ENCODE measurements at places on chromosomes 5 and 9. TPM values are rescaled to one million over a fixed set of nuclear protein-coding genes. Genes with fewer than 3 reads are reported as not detected.

- DNase-seq, result no peak
Observed at GRCh38 chr5:6080436-6080835, 297.9 kb downstream of the MED10 start.

DNA sequence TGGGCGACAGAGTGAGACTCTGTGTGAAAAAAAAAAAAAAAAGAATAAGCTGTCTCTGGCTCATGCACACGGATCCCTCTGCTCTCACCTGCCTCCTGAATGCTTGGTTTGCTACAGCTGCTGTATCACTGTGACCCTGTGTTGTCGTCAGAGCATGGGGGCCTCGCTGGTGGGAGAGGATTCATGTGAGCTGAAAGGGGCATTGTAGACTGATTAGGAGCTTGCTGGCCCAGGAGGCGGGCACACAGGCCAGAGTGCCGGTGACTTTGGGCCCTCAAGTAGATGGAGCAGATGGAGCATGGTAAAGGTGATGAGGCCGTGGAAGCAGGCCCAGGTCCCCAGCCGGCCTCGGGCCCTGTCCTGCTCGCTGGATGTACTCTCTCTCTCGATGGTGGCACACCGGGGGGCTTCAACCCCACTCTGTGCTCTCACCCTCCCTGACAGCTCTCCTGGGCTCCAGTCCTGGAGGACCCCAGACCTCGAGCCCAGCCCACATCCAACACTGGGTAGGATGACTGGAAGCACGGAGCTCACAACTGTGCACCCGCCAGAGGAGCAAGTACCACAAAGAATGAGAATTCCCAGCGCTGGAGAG is 7.1 kb downstream of the FLT4 start:
- DNase-seq, result no peak

- no peak for DNase-seq
Observed at GRCh38 chr9:127783111-127784008, 2.5 kb upstream of the CDK9 start.

SLC36A2 gene
- total RNA-seq, result not detected

DNA sequence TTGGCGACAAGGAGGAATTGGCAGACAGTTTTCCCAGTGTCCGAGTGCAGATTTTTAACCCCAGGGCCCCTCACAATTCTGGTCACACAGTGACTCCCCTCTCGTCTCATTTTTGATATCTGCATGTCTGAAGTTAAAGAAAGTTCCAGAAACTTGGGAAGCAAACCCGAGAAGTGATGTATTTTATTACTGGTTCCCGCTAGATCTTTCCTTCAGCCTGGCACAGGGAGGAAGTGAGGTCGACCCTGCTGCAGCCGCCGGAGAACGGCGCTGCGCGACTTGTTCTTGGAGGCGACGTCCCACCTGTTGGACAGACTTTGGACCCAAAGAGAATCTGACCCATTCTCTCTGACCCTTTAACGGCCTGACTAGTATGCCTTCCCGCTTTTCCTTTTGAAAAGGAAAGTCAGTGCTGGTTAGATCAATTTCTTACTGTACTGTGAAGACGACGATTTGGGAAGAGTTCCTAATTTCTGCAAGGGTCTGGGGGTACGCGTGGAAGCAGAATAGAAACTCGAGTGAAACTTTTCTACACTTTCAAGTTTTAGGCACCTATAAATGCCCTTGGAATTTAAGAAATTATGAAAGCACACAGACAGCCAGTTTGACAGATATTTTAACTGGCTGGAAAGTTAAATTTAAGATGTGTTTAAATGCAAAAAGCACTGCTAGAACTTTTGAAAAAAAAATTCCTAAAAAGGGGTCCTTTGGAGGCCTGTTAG is 744 bp downstream of the OTULIN start:
- peak; percentile 71 for DNase-seq

SPACA9 gene
- total RNA-seq, result 1.9 TPM

DNA sequence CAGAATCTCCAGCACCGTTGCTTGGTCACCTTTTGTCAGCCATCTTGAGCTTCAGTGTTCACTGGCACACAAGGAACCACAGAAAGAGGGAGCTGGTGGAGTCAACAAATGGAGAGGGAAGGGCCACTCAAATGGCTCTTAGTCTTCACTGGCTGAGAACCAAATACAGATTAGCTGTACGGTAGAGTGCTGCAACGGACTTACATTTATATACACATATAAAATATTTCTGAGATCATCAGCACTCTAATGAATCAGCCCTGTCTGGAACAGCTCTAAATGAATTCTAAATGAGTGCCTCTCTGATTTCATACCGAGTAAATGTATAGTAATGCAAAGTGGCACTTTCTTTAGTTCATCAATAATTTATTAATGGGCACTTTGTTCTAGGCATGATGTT is 24.8 kb downstream of the KCTD16 start:
- no peak for DNase-seq

LIFR gene
- total RNA-seq, result 83.8 TPM

DNA sequence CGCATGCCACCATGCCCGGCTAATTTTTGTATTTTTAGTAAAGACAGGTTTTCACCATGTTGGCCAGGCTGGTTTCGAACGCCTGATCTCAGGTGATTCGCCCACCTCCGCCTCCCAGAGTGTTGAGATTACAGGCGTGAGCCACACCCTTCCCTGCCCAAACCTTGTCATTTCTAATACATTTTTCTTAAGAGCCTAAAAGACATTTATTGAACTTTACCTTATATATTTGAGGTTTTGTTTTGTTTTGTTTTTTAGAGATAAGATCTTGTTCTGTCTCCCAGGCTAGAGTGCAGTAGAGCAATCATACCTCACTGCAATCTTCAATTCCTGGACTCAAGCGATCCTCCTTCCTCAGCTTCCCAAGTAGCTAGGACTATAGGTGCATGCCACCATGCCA is 39.8 kb upstream of the FANCC start:
- no peak for DNase-seq

CARTPT gene
- 3.3 TPM for total RNA-seq

PTBP3 gene
- 64.5 TPM for total RNA-seq

N4BP3 gene
- total RNA-seq, result 2.3 TPM

ANKDD1B gene
- 4.7 TPM for total RNA-seq

DNA sequence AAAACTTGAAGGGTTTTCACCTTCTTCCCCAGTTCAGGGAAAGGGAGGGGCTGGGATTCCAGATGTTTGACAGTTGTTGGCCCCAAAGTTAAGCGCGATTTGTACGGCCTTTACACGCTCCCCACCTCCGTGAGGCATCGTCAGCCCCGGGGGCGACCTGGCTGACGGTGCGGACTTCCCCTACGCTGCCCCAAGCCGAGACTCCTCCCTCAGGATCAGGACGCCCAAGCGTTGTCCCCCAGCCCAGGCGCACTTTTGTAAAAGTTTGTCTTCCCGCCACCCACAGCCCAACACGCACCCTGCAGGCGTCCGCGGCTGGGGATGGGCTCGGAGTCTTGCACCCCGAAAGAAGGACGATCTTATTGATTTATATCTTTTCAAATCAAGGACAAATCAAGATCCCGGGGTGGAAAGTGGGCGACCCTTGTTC is 713 bp downstream of the MOB3B start:
- DNase-seq, result peak; percentile 83

DNA sequence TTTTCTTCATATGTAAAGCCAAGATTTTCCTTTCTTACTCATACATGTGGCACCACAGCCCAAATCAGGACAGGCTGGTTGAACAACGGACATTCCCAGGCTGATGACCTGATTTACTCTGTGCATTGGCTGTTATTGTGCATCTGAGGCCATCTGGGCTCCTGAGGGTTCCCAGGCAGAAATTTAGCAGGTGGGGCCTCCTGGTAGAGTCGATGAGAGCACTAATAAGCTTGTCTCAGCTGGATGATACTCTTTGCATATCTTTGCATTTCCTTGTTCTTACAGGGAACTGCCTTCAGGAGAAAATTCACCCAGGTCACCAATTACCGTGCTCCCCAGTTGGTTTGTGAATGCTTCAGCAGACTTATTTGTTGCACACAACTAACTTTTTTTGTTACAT is 605.1 kb downstream of the ELAVL2 start:
- no peak for DNase-seq

DNA sequence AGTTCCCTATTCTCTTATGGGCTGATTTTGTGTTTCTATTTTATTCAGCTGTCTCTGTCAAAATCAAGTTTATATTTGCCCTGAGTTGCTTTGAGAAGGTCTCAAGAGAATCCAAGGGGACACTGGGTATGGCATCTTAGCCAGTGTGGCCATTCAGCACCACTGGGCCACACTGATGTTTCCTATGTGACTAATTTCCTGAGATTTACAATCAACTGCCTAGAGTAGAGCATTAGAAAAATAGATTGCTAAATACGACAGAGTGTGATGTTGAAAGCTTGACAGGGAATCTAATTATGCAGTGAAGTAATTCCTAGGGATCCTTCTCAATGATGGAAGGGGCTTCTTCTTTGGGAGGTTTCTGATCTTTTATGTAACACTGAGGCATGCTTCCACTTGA is 141.7 kb downstream of the SV2C start:
- DNase-seq, result no peak

DNA sequence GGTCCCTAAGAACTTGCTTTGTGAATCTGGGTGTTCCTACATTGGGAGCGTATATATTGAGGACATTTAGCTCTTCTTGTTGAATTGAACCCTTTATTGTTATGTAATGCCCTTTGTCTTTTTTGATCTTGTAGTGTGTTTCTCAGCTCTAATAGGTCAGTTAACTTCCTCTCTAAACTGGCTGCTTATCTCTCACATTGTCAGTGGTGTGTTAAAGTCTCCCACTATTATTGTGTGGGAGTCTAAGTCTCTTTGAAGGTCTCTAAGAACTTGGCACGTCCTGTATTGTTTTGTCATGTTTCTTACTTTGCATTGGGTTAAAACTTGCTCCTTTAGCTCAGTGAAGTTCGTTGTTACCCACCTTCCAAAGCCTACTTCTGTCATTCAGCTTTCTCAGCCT is 36.2 kb downstream of the RIC1 start:
- DNase-seq, result no peak

- DNase-seq, result peak; percentile 10
Observed at GRCh38 chr5:64900618-64901017, 131.9 kb downstream of the CWC27 start.

- DNase-seq, result no peak
Observed at GRCh38 chr9:112689161-112689740, 28.7 kb downstream of the INIP start.

- no peak for DNase-seq
Observed at GRCh38 chr5:3958389-3958788, 362.8 kb downstream of the IRX1 start.

CERCAM gene
- total RNA-seq, result 49.2 TPM

GRCh38 chr5:14487897-14488570 is 93.6 kb upstream of the OTULINL start:
- no peak for DNase-seq

GRCh38 chr9:86600291-86600690 is 246.1 kb upstream of the TUT7 start:
- no peak for DNase-seq

- no peak for DNase-seq
Observed at GRCh38 chr9:89753472-89754055, 148.8 kb downstream of the GADD45G start.

- no peak for DNase-seq
Observed at GRCh38 chr5:43981556-43981955, 378.6 kb downstream of the NNT start.

DNA sequence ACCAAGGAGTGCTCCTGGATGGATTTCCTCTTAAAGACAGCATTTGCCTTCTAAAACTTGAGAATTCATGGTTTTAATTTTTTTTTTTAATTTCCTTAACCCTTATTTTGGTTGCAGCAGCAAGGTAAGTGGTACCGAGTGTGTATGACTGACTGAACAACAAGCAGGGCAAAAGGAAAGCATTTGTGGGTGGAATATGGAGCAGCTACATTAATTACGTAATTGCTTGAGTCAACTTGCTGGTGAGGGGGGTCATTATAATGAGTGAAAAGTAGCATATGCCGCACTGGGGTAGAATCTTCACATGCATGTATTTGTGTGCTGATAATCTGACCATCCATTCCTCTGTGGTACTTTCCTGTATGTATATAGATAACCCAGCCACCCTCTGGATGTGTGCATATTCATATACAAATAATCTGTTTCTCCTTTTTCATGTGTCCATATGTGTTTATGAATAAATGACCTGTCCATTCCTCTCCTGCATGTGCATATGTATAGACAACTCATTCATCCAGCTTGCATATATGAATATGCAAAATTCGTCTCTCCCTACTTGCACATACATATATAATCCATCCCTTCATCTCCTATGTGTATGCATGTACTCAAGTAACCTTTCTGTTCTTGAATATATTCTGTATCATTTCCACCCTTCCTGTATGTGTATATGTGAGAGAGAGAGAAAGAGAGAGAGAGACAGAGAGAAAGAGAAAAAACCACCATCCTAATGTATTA is 147.5 kb upstream of the RUSC2 start:
- no peak for DNase-seq

DNA sequence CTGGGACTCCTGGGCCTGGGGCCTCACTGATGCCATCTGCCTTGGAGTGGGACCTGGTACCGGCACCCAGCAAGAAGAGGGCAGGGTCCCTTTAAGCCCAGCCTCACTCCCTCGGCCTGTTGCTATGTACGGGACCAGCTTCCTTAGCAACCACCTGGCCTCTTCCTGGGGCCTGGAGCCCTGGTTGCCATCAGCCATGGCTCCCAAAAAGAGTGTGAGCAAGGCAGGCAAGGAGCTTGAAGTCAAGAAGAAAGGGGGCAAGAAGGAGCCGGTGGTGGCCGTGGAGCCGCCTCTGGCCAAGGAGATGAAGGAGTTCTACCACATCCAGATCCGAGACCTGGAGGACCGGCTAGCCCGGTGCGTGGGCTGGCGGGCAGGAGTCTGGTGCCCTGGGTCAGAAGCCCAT is at the start of gene CFAP157:
Gene CFAP157 (plus strand): TSS at position 153 of the 406 bp plus-strand sequence. CDS start 44 bp downstream, at position 197.
- no peak for DNase-seq

PCDHA1 gene
- total RNA-seq, result 0.04 TPM

DNA sequence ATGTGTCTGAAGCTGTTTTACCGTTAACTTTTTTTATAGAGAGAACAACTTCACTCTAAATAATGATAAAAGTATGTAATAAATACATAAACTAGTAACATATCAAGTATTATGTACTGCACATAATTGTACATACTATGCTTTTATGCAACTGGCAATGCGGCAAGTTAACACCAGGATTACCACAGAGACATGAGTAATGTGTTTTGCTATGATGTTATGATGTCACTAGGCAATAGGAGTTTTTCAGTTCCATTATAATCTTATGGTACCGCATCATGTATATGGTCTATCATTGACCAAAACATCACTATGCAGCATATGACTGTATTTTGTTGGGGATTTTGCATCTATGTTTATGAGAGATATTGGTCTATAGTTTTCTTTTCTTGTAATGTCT is 326.4 kb upstream of the TARS1 start:
- DNase-seq, result no peak

ENDOG gene
- 22.5 TPM for total RNA-seq

- peak; percentile 34 for DNase-seq
Observed at GRCh38 chr9:98097836-98098235, 21.2 kb downstream of the TRIM14 start.

- DNase-seq, result no peak
Observed at GRCh38 chr9:127215268-127216209, 49.0 kb upstream of the GARNL3 start.

DNA sequence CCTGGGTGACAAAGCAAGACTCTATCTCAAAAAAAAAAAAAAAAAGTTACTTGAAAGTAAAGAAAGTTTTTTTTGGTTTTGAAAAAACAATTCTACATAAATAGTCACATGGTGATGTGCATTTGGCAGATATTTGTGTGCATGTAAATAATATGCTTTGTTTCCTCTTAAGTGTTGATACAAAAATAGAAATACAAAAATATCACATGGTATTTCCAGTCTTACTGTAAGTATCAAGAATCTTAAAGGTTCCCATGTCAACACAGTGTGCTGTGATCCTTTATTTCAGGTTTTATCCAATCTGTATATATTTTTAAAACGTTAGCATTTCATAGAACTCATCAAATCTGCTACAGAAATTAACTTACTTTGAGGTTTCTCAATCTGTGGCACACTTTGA is 521.9 kb downstream of the TLE4 start:
- DNase-seq, result no peak
